NCI-H774 (cell line): ENCODE measurements at places on chromosomes 6 and 20.

GRCh38 chr6:87336367-87336766 is 7.3 kb upstream of the GJB7 start:
- DNase-seq = no peak

GRCh38 chr6:11460837-11461661 is 76.5 kb upstream of the TMEM170B start:
- no peak for DNase-seq

DNA sequence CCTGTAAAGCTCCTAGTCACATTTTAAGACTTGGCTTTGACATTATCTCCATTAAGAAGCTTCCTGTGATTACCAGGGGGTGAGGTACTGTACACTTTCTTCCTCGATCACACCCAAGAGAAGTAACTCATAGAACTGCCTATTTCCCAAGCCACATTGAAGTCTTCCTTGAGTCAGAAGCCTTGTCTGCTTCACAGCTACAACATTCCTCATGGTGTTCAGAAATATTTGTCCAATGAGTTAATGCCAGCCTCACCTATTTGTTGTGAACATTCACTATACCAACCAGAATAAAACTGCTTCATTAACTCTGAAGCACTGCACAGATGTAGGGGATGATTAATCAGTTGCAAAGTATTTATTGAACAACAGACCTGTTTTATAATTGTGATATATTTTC is 622.3 kb downstream of the PTPRT start:
- no peak for DNase-seq

DNA sequence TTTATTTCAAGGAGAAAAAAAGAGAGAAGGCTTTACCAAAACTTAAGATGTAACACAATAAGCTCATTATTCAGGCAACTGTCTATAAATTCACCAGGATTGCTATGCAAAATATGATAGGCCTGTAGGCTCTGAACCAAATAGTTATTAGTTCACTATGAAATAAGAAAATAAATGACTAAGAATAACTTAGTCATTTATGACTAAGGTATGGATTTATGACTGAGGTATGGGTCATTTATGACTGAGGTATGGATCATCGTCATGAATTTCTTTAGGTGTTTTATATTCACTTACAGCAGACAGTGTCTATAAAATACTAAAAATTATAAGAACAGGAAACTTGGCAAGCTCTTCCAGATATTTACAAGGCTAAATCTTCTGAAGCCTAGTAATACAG is 52.1 kb upstream of the SNX9 start:
- no peak for DNase-seq

- DNase-seq = no peak
Measured at GRCh38 chr6:25735261-25735660, 19.3 kb upstream of the SLC17A4 start.

DNA sequence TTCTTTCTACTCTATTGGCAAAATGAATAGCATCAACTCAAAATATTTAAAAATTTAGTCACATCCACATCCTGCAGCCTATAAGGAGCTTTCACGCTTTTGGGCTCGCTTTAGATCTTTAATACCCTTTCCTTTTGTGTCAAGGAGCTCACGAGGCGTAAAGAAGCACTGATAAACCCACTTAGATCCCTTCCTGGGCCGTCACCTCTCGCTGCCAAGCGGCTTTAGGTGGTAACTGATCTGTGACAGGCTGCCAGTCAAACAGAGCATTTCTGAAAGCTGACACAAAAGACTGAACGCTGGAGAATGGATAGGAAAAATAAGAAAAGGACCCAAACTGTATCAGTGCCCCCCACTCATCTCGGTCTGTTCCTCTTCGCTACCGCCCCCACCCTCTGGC is 385.7 kb upstream of the MMS22L start:
- DNase-seq = no peak

DNA sequence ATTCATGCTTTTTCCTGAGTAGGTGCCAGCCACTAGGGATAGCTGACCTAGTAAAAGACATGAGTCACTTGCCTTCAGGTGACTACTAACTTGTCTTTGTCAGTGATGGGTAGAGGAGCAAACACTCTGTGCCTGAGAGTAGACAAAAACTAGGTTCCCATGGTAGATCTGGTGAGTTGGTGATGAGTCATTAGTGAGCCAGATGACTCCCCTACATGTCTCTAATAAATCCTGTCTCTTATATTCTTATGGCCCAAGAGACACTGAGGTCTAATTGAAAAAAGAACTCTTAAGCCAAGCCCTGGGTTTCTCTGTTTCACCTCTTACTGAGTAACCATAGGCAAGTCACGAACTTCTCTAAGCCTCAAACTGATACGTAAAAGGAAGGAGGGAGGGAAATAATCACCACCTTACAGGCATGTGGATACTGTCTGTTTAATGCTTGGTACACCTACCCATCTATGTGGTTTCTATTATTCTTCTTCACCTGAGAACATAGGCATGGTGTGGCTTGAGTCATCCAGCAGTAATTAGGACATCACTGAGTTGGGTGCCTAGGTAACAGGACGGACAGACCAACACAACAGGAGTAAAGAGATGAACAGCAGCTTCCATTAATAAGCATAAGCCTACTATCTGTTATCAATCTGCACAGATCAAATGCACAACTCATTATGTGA is 20.3 kb downstream of the TTPAL start:
- no peak for DNase-seq

- no peak for DNase-seq
Measured at GRCh38 chr6:36336779-36337241, at the start of gene BNIP5. TSS of gene BNIP5 (minus strand) at chr6:36336888. CDS start at chr6:36330690, 6,198 bp downstream.

DNA sequence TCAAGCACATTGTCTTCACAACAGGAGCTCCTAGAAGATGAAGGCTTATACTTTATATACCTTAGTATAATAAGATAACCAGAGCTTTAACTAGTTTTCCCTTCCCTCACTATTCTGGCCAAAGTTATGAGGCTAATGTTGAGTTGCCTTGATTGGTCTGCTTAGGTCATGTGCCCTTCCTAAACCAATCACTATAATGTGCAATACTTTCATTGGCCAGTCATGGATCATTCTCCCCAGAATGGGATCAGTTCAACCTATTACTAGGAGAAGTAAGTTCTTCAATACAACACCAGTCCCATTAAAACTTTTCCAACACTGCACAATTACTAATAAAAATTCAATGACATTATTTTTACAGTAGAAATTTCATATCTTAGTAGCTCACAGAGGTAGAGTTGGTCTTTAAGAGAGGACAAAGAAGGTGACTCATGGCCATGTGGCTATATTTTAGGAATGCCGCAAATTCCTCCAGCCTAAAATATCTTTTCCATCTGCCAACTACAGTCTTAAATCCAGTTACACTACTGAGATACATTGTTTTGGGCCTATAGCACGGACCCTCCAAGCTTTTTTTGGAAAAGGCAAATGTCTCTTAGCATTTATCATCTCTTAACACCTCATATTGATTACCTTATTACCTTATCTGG is 12.5 kb upstream of the POU3F2 start:
- no peak for DNase-seq

GRCh38 chr6:163183806-163184205 is 230.7 kb upstream of the QKI start:
- DNase-seq = no peak
